Thymus (tissue), 14 donors: ENCODE measurements at places on chromosomes 3 and 15. TPM values are rescaled to one million over a fixed set of nuclear protein-coding genes. Genes with fewer than 3 reads are reported as not detected.

The ANKRD63 gene
- not detected for total RNA-seq

The TICRR gene
- total RNA-seq = 3.5 TPM

The GOLGA8A gene
- 13.8 TPM for total RNA-seq

The HIGD2B gene
- 0.09 TPM for total RNA-seq

The C2CD4B gene
- total RNA-seq = 2.7 TPM

The GOLGA8K gene
- 0.28 TPM for total RNA-seq
